NCI-H748 treated with DMSO at 0.1 percent for 48 hours (cell line): ENCODE measurements at places on chromosomes 11 and 22.
A peak's percentile ranks its signal among the peaks of the same experiment; 100 is the strongest.

DNA sequence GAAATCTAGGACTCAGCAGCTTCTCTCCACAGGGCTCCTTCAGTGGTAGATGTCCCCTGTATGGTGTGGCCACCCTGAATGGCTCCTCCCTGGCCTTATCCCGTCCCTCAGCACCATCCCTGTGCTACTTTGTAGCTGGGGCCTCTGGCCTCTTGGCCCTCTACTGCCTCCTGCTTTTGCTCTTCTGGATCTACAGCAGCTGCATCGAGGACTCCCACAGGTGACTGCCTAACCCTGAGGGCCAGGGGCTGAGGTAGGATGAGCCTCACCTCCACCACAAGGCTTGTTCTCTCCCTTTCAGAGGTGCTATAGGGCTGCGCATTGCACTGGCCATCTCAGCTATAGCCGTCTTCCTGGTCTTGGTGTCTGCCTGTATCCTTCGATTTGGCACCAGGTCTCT lies 1.8 kb downstream of the TMEM179B start:
- DNase-seq: no peak

GRCh38 chr22:47634347-47634746 lies 871.9 kb downstream of the TBC1D22A start:
- DNase-seq: no peak

DNA sequence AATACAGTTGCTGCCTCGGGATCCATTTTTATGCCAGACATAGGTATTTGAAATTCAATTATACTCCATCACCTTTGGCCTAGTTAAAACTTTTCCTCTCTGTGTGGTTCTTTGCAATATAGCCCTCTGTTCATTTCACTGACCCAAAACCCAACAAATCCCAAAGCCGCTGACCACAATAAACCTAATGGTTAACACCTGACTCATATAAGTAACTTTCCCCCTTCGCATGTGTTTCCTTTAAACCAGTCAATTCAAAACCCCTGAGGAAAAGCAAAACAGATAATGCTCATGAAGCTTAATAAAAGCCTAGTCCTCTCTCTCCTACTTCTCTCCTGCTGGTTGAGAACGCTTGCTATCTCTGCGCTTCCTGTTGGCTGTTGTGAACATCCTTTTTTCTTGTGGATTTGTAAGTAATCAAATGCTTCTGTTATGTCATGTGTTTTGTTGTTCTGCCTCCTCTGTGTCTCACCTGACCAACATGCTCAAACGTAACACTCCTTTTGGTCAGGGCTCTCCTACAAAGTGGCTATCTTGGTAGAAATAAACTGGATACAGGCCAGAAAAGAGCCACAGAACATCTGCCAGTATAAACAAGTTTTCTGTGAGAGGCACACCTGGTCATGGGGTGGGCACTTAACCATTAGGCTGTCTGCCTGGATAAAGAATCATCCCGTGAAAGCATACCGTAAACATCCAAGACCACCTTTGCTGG lies 652.6 kb downstream of the METTL15 start:
- DNase-seq: peak; percentile 55

DNA sequence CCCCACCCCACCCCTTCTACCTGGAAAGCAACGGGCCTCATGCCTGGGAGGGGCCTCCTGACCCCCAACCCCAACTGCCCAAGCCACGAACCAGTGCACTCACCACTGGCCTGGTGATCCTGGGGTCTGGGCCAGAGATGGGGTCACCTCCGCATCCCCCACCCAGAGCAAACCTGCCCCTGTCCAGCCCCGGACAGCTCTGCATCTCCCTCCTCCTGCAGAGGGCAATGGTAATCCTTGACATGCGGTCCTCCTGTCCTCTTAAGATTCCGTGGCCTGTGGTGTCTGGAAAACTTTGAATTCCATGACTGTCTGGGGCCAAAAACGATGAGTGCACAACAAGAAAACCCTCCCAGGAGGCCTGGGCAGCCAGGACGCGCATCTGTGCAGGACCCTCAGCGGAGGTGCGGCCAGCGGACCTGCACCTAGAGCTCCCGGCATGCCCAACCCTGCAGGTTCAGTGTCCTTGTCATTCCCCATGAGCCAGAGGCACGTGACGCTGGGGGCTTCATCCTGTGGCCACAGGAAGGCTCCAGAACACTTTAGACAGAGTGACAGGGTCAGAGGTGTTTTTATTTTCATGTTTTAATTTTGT lies 16.1 kb upstream of the PPARA start:
- no peak for DNase-seq

DNA sequence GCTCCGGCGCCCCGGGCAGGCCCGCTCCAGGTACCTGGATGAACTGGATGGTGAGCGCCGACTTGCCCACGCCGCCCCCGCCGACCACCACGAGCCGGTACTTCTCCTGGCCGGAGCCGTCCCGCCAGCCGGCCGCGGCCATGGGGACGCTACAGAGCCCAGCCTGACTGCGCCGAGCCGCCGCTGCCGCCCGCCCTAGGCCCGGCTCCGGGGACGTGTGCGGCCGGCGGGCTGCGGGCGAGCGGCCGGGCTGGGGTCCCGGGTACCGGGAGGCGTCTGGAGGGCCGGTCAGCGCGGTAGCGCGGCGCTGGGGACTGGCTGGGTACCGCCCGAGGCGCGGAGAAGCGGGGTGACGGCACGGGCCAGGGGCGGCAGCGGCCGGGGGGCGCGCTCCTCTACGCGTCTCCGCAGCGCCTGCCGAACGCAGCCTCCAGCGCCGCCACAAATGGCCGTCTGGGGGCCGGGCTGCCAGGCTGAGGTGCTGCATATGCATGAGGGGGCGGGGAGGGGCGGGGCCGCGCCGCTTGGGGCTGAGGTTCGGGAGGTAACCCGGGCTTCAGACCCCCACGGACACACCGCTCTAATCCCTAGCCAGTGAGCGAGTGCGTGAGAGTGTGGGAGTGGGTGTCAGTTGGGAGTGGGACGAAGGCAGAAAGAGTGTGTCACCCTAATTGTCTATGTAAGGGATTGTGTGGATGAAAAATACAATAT lies at the start of gene RRAS2:
RRAS2 (minus strand) TSS at position 455 of the 711 bp plus-strand sequence; CDS start at position 142, 313 bp downstream.
- DNase-seq: peak; percentile 27

- DNase-seq: no peak
Measured at GRCh38 chr11:70116386-70117065, 38.4 kb downstream of the ANO1 start.

DNA sequence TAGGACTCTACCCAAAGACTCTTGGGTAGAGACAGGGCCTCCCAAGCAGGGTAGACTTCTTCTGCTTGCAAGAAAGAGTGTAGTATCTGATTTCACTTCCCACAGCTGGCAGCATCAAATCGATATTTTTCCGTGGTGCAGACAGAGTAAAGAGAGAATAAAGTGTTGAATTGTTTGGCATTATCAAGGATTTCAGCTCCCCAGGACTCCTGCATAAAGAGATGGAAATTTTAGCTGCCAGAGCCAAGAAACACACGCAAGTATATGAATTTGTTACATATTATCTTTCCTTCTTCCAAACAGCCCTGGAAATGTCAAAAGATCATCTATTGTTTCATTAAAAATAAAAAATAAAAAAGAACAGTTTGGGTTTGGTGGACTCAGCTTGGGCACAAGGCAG lies 136.8 kb downstream of the PKNOX2 start:
- DNase-seq: no peak

DNA sequence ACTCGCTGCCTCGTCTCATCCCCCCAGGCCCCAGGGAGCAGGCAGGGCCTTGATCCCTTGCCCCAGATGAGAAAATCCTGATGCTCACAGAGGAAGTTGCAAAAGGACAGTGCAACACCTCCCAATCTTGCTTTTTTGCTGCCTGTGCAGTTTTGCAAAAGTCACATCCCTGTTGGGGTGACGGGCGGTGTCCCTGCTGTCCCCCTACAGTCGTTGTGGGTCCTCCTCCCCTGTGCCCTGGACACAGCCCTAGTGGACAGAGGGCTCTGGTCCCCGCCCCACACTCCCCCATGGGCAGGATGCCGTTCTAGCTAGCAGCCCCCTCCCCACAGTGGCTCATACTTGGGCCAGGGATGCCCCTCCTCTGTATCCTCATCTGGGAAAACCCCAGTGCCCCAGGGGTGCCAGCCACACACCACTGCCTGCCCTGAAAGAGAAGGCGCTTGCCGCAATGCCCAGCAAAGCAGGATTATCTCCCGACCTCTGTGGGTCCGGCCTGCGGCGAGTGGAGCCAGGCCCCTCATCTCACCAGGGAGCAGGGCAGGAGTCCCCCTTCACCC lies 18.4 kb upstream of the CTSD start:
- no peak for DNase-seq

DNA sequence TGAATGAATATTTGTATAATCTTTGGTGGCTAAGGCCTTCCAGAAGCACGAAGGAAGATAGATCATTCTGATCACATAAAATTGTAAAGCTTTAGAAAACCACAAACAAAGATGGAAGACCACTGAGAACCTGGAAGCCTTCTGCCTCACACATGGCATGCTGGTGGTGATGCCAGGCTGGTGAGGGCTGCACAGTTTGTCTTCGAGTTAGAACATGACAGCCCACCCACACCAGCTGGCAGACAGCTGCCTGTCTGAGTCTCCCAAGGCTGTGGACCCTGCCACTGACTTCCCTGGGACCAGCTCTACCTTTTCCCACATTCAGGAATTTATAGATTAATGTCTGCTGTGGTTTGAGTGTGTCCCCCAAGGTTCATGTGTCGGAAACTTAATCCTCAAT lies 48.8 kb upstream of the B3GAT1 start:
- no peak for DNase-seq

DNA sequence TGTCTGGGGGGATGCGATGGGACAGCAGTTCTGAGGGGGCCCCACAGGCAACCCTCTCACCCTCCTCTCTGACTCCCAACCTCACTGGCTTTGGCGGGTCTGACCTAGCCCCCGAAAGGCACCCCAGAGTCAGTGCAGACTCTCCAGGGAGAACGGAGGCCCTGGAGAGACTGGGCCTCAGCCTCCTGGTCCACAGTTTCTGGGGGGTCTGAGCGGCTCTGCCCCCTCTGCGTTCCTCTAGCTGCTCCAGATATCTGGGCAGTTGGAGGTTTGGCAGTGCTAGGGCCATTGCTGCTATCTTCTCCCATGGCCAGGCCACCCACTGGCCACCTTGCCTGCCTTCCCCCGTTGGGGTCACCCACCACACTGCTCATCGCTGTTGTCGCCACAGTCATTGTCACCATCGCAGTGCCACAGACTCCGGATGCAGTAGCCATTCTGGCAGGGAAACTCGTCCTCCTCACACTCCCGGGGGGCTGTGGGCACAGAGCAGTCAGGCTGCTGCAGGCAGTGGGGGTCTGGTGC lies 18.8 kb downstream of the LRP4 start:
- no peak for DNase-seq

DNA sequence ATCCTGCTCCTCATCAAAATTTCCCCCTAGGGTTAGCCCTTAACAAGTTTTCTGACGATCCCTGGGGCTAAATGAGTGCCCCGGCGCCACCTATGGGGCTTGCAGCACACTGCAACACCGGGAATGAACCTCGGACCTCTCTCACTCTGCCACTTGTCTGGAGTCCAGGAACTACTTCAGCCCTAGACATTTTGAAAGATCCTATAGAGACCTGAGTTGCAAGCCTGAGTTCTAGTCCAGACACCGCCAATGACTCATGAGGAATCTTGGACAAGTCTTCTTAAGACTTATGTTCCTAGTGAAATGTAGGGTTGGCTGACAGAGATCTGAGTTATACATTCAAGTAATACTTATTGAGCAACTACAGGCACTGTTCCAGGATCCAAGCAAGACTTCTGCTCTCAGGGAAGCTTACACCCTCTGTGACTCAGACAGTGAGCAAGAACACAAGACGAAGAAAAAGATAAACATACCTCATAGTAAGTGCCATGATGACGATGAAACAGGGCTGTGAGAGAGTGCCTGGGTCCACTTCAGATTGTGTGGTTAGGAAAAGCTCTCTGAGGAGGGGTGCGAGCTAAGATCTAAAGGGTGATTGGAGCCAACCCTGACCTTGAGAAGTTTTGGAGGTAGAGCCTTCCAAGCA lies 10.2 kb upstream of the STK33 start:
- no peak for DNase-seq

GRCh38 chr22:48927591-48927990 lies 900.1 kb downstream of the BRD1 start:
- DNase-seq: no peak

- no peak for DNase-seq
Measured at GRCh38 chr22:23179381-23180299, 669 bp upstream of the BCR start.

- no peak for DNase-seq
Measured at GRCh38 chr22:28856095-28856455, 27.3 kb upstream of the ZNRF3 start.

DNA sequence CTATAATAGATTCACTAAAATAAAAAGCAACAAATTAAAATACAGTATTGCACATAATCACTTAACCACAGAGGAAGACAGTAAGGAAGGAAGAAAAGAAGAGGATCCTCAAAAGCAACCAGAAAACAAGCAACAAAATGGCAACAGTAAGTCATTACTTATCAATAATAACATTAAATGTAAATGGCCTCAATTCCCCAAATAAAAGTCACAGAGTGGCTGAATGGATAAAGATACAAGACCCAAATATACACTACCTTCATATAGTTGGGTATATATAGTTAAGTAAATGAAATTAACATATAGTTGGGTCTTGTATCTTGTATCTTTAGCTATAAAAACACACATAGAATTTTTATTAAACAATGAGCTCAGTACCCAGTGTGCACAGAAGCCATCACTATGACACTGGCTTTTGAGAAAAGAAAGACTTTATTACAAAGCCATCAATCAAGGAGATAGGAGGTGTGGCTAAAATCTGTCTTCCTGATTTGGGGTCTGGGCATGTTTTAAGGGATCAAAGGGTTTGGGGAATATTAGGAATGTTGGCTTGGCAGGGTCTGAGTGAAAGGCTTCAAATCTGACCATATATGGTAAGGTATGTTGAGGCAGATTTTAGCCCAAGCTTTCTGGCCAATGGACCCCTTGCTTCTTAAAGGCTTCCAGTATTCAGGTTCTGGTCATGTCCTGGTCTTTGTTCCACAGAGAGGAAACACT lies 13.4 kb upstream of the GLYAT start:
- DNase-seq: no peak

- DNase-seq: no peak
Measured at GRCh38 chr11:92682952-92683351, 286.5 kb upstream of the MTNR1B start.

DNA sequence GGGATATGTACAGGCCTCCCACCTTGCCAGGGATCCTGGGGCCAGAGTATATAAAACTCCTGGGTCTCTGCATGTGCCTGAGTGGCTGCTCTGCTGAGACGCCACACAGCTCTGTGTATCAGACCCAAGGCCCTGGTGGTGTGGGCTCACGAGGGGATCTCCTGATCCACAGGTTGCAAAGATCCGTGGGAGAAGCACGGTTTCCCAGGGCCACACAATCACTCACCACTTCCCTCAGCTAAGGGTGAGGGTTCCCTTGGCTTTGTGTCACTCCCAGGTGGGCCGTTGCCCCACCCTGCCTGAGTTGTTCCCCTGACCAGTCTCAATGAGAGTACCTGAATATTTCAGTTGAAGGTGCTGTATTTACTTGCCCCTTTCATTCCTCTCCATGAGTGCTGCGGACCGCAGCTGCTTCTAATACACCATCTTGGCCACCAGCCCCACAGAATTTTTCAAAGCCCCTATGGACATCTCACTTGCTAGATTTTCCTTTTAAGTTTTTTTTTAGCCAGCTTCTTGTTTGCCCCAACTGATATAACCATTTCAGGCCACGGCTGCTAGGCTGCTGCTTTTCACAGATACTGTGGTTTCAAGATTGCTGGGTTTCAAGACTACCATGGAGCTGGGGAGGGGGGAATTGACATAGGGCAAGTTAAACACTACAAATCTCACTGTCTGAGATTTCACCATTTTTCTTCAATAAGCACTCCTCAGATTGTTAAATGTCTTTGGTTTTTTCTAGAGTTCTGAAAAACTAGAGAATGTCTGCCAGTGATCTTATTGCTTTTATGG lies 13.7 kb upstream of the DEPDC7 start:
- no peak for DNase-seq
